ENCODE measurements at places on chromosomes 2 and 18.

- no peak for DNase-seq
Observed at GRCh38 chr2:111664275-111664850, 219.6 kb downstream of the ANAPC1 start.

DNA sequence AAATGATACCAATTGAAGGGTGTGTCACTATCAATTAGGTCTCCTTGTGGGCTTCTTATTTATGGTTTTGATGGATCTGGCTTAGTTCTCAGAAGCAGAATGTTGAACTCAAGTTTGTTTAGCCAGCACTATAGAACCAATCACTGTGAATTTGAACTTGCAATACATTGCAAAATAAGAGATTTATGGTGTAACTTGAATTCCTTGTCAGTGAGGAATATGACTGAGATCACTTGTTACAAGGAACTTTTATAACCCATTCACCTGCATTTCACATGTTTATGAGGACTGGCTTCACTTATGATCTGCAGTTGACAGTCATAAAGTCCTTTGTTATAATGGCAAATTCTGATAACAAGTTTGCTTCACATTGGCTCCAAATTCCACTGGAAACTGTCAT is 9.8 kb downstream of the GATA6 start:
- DNase-seq, result no peak

DNA sequence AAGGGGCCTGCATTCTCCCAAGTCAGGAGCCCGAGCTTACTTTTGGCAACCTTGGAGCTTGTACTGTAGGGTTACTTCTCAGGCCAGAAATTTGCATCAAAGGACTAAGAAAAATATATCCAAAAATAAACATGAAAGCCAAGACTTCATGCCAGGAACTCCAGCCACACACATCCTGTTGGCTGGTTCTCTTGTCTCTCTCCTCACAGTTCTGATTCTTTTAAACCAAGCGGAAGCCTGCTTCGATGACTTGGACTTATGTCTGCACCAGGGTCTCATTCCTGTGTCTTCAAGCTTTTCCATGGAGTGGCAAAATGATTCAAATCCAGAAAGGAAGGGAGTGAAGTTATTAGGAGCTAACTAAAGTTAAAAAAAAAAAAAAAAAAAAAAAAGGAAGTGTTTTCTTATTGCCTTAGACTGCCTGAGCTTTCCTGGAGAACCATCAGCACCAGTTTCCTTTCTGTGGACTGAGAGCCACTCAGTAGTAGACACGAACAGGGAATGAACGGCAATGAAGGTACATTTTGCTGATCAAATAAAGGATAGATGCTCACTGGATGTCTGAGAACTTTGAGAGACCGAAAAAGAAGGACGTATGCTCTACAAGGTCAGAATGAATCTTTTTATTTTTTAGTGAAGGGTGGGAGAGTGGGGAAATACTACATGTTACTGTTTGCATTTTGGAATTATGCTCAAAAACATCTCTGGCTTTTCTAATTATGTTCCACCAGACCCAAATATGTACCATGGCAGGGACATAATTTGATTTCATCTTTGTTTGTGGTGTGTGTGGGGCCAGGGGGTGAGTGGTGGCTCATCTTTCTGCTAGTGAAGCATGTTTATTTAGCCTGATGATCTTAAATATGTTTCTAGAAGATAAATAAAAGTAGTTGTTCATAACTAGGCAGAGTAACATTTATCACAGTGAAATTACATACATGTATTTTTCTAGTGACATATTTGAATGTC is 86.0 kb downstream of the RAPGEF4 start:
- DNase-seq, result no peak

- no peak for DNase-seq
Observed at GRCh38 chr2:169892951-169893350, 65.7 kb downstream of the UBR3 start.

GRCh38 chr2:218366621-218367414 is 10.2 kb downstream of the CATIP start:
- DNase-seq, result no peak

DNA sequence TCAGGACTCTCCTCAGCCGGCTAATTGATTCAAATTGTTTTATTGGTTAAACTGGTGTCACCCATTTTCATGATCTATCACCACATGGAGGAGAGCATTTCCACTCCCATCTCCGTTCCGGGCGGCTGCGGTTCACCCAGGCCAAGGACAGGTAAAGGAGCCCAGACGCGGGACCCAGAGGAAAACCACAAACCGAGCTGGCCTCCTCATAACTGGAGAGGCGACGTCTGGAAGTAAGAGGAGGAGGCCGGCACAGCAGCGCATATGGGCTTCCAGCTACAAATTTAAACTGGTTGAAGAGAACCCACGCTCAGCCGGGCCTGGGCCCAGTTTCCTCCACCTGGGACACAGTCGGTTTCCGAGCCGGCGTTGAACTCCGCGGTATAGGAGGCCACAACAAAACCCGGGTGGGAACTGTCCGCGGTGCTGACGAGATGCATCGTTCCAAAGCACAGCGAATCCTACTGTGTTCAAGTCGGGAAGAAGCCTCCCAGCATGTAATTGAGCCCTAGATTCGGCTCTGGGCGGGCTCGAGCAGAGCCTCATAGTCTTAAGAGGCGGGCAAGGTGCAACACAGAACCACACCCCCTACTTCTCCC is 3.0 kb upstream of the SKOR2 start:
- DNase-seq, result no peak

- DNase-seq, result peak; percentile 3
Observed at GRCh38 chr2:219308142-219309101, 779 bp downstream of the PTPRN start.

GRCh38 chr2:60992985-60993392 is 24.5 kb upstream of the PEX13 start:
- no peak for DNase-seq

DNA sequence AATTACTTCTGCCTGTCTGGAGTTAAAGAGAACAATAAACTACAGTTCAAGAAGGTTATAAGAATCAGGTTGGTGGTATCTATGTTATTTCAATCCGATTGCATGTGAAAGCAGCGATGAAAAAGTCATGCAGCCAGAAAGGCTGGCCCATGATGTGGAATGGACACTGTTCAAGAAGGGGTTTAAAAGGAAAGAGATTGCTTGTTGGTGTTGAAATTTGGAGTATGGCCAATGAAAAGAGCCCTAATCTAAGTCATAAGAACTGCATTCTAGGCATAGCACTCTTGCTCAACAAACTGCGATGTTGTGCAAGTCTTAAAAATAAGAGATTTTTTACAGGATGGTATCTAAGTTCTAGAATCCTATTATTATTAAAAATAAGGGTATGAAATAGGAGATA is 61.3 kb downstream of the EFEMP1 start:
- DNase-seq, result no peak
